Dermis microvascular lymphatic vessel endothelial cell (primary cell): ENCODE measurements at places on chromosomes 4 and X. TPM values are rescaled to one million over a fixed set of nuclear protein-coding genes. Genes with fewer than 3 reads are reported as not detected.

Gene EVC
- 10.0 and 17.1 TPM in 2 replicates for total RNA-seq

Gene LGI2
- under 0.01 TPM in 1 of 2 replicates, not detected in the other for total RNA-seq

Gene USP51
- total RNA-seq: 0.39 and 1.9 TPM in 2 replicates

Gene AP1AR
- total RNA-seq: 25.7 and 27.6 TPM in 2 replicates

Gene IL21
- not detected in 2 replicates for total RNA-seq

Gene MID1
- 25.9 and 50.3 TPM in 2 replicates for total RNA-seq

Gene CTPS2
- 11.8 and 13.0 TPM in 2 replicates for total RNA-seq

Gene SYN1
- under 0.01 and 0.13 TPM in 2 replicates for total RNA-seq

Gene DDX3X
- 255 and 341 TPM in 2 replicates for total RNA-seq

Gene RNF128
- 0.13 TPM in 1 of 2 replicates, not detected in the other for total RNA-seq

Gene ARHGAP10
- total RNA-seq: 4.8 and 9.1 TPM in 2 replicates

Gene CENPVL2
- total RNA-seq: not detected in 2 replicates

Gene GRPR
- total RNA-seq: under 0.01 TPM in 2 replicates

Gene P2RY10
- not detected in 2 replicates for total RNA-seq

Gene EOLA1
- total RNA-seq: 13.8 and 13.9 TPM in 2 replicates

Gene SHROOM4
- 20.3 and 20.7 TPM in 2 replicates for total RNA-seq

Gene ART3
- total RNA-seq: not detected in 2 replicates

Gene PNMA6F
- not detected in 2 replicates for total RNA-seq

Gene MTTP
- total RNA-seq: not detected in 2 replicates

Gene ABCG2
- 11.6 and 13.6 TPM in 2 replicates for total RNA-seq

Gene TKTL2
- total RNA-seq: not detected in 2 replicates

Gene RAP2C
- total RNA-seq: 10.9 and 12.3 TPM in 2 replicates

Gene CLDN22
- not detected in 2 replicates for total RNA-seq

Gene UGT2A3
- not detected in 2 replicates for total RNA-seq

Gene VCX2
- total RNA-seq: not detected in 2 replicates

Gene PDCL2
- total RNA-seq: not detected in 2 replicates

Gene MAGEE1
- 0.64 and 1.0 TPM in 2 replicates for total RNA-seq

Gene PPP2R2C
- 0.39 and 0.89 TPM in 2 replicates for total RNA-seq

Gene BEND4
- under 0.01 TPM in 2 replicates for total RNA-seq

Gene SPANXA1
- total RNA-seq: not detected in 2 replicates

Gene DCAF8L2
- not detected in 2 replicates for total RNA-seq

Gene JAKMIP1
- not detected in 2 replicates for total RNA-seq

Gene CLTRN
- under 0.01 TPM in 1 of 2 replicates, not detected in the other for total RNA-seq

Gene MAGED2
- total RNA-seq: 144 and 263 TPM in 2 replicates

Gene TEX13B
- total RNA-seq: not detected in 2 replicates

Gene CYSLTR1
- total RNA-seq: under 0.01 TPM in 2 replicates

Gene NHS
- total RNA-seq: 0.13 TPM in 2 replicates
